ENCODE measurements at places on chromosomes 11 and 22.

- DNase-seq, result no peak
These were observed 131.5 kb downstream of the CCDC34 start for GRCh38 chr11:27231530-27231929.

GRCh38 chr22:35611200-35611890 is 5.8 kb downstream of the MB start:
- no peak for DNase-seq

DNA sequence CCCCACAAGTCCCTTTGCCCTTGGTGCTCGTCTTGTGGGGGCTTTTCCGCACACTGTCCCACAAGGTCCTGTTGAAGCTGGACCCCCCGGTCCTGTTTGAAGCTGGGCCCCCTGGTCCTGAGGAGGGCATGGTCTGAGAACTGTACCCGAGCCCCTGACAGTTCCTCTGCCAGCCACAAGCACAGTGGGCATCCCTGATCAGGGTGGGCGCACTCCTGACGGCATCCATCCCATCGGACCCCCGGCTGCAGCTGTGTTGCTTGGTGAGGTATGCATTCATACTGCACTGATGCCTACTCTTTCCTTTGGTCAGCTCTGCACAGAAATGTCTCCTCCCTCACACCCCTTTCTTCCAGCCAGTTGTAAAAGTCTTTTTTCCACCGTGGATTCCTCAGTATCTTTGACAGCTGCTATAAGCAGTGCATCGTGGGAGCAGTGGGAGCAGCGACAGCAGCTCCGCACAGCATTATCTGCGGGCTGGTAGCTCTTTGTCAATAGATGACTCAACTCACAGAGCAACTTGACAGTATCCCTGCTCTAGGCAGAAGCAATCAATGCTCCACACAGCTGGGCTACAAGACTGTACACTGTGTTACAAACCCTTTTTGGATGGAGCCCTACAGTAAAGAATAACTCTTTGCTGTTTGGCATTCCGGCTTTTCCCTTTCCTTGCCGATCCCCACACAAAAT is 1030.8 kb upstream of the CCDC90B start:
- no peak for DNase-seq

DNA sequence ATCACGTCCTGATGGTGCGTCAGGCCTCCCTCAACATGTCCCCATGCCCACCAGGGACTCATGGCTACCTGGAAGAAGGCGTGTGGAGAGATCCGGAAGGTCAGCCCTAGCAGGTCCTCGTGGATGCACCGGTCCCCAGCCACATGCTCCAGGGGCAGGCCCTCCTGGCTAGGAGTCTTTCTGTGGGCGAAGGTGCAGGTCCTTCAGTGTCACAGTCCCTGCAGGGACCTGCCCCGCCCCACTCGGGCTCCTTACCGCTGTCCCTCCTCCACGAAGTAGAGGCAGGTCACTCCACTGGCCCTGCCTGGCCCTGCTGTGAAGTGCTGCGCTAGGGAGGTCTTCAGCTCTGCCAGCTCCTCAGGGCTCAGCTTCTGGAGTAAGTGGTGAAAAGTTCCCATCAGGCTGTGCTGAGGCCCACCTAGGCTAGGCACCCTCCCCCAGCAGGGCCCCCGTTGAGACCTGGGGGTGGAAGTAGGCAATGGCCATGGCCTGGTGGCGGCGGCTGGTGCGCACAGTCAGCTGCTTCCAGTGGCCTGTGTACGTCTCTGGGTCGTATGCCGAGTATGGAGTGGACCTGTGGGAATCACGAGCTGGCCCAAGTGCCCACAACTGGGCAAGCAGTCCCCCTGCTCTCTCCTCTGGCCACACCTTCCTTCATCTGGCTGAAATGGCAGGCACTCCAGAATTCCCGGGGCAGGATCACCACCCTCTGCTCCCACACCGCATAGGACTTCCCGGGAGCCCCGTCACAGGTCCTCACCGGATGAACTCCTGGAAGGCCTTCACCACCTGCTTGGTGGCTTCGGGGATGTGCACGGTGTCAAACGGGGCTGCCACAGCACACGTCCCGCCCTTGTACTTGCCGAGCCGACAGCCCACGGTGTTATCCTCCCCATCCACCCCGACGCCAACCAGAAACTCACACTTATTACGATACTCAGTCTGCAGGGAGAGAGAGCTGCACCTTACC is 1.1 kb upstream of the RANBP1 start:
- no peak for DNase-seq

DNA sequence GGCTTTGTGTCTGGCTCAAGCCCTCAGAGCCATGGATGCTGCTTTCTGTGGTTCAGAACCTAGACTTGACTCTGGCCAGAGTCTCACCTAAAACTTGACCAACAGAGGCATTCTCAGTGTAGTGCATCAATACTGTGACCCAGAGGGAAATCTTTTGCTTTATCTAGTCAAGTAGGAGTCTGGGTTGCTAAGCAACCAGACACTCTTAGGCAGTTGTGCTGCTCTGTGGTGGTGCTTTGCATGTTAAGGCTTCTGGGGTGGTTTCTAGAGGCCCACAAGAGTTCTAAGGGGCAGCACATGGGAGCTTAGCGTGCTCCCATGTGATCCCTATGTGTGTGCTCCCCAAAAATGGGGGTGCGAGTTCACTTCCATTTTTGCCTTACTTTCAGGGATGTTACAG is 224.6 kb upstream of the PLET1 start:
- DNase-seq, result no peak

All from HFF-Myc (cell line).